Activated naive CD4-positive, alpha-beta T cell (primary cell): ENCODE measurements at places on chromosomes 12 and 14.

GRCh38 chr14:83883732-83884131 is 1646.2 kb upstream of the FLRT2 start:
- DNase-seq: no peak

GRCh38 chr12:3135522-3136461 is 58.6 kb downstream of the TSPAN9 start:
- DNase-seq: no peak

DNA sequence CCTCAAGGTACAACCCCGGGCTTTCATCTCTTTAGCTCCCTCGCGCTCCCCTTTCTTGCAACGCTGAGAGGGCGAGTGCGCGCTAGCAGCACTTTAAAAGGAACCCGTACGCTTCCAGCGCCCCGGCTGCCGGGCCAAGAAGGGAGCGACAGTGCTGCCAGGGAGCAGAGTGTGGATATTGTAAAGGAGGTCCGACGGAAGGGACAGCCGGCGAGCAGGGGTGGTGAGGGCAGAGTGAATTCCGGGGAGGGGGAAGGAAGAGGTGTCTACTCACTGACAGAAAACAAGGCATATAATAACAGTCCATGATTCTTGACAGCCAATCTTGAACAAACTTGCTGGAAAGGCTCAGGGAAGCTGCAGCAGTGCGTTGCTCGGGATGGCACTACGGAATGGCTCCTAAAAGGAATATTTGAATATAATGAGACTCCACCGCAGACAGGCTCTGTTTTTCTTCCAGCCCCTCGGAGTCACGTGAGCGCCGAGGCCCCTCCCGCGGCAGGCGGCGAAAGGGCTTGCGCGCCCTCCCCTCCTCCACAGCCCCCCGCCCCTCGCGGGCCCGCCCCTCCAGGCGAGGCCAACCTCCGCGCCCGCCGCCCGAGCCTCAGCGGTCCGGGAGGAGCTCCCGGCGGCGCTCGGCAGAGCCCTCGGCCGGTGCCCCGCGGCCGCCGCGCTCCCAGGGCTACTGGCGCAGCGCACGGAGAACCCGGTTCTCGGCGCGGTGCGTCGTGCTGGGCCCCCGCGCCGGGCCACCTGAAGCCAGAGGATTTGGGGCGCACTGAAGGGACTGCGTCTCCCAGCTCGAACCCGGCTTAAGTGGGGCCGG is 3.4 kb downstream of the BMP4 start:
- DNase-seq: no peak

DNA sequence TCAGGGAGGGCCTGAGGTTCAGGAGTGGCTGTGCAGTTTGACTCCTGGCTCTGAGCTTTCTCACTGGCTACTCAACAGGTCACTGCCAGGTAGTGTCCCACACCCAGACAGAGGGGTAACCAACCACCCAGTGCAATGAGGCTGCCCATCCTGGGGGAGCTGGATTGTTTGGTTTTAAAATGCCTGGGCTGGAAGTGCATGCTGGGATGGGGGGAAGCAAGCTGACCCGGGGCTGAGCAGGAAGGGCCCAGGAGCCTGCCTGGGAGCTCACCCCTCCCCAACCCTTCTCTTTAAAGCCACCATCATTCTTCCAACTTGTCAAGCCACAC is 12.6 kb upstream of the ABHD12B start:
- DNase-seq: no peak

DNA sequence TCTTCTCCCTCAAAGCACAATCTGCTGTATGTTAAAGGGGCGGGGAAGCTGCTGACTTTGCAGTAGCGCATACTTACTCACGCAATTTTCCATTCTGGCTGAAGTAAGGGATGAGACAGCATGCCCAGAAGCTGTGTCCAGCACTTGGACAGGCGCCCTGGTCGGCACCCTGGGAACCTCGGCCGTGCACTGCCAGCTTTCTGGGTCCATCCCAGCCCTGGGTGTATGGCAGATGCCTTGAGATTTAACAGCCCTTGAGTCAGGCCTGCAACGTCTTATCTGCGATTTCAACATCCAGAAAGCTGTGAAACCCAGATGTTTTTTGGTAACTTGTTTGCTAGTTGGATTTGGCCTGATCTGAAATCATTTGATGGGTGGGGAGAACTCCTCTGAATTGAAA is 16.1 kb downstream of the EML1 start:
- DNase-seq: no peak

DNA sequence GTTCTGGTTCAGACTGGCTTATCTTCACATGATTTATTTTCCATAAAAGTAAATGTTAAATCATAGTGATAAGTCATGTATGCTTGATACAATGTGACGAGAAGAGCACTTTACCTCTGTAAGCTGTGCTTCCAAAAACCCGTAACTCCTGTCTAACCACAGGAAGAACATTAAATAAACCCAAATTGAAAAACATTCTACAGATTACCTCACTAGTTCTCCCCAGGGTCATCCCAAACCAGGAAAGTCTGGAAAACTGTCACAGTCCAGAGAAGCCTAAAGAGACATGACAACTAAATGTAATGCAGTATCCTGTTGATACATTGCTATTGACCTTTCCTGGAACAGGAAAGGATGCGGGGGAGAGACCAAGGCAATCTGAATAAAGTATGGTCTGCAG is 32.5 kb upstream of the DUSP6 start:
- no peak for DNase-seq

DNA sequence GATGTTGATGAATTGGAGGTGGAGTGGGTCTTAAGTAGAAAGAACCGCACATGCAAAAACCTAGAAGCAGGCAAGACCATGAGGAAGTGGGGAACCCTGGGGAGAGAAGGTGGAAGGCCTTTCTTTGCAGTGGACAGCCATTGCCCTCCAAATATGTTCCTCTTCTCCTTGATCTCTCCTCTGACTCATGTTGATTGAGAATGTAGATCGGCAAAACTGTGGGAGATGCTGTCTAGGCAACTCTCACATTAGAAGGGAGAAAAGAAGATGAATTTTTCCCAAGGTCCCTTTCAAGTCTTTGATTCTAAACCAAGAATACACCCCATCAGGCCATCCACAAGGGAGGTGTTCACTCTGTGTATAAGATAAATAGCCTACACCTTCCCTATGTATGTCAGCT is 257.5 kb downstream of the MSRB3 start:
- no peak for DNase-seq

DNA sequence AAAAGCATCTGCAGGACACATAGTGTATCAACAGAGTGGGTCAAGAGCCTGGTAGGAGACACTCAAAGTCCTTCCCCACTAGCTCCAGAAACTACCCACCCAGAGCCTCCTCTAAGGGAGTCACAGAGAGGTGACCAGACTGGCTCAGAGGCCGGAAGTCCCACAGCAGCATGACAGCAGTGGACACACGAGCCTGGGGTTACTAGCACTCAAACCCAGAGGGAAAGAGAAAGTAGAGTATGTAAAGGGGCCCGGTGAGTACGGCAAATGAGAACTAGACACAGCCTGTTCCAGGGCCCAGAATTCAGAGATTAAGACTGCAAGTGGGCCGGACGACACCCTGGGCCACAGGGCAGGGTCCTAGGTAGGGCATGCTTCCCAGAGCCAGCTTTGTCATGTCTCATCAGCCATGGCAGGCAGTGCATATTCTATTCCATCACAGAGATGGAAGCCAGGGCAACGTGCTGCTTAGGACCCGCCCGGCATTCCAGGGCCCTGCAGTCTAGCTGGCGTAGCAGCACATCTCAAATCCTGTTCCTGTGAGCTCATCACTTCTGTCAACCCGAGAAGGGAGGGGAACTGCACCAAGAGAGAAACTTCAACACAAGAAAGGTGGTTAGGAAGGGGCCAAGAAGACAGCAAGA is 4.2 kb downstream of the IFFO1 start:
- no peak for DNase-seq

DNA sequence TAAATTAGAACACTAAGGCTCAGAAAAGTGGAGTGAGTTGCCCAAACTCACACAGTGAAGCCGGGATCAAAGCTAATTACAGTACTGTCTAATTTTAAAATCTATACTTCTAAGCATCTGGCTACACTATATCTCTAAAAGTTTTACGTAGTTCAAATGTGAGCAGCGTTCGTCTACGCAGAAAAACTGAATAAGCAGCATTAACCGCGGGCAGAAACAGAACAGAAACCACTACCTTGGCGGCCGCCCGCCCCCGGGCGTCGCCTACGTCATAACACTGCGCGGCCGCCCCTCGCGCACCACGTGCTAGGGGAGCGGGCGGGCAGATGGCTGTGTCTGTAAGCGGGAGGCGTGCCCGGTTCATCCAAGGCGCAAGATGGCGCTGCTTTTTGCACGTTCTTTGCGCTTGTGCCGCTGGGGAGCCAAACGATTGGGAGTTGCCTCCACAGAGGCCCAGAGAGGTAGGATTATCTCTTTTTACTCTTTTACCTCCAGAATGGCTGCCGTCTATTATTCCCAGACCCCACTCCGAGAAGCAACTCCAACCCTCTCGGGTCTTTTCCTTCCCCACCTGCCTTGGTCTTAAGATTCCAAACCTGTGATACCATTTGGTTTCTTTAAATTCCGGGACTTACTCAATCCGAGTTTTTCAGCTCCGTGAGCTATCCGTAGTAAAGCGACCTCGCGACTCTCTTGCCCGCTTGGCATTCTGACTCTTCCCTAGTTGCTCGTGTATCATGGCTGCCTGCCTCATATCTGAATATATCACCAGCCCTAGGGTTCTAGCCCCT is at the start of gene SPRYD4:
TSS of gene SPRYD4 (plus strand) at position 363 of the 791 bp plus-strand sequence. CDS start at position 377, 14 bp downstream.
- peak; percentile 80 for DNase-seq

DNA sequence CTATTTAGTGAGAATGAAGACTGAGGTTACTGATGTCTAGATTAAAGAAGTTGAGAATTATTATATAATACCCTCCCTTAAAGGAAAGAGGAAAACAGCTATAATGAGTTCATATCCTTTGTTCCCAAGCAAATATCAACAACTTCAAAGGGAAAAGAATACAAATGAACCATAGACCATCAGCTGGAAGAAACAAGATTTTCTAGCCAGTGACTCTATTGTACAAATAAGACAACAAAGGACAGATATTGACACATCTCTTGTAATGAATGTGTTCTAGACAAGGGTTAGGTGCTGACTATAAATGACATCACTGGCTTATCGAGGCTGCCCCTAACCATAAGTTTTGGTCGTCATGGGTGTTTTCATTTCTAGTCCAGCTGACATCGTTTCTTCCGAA is 48.2 kb downstream of the SLC38A4 start:
- no peak for DNase-seq

DNA sequence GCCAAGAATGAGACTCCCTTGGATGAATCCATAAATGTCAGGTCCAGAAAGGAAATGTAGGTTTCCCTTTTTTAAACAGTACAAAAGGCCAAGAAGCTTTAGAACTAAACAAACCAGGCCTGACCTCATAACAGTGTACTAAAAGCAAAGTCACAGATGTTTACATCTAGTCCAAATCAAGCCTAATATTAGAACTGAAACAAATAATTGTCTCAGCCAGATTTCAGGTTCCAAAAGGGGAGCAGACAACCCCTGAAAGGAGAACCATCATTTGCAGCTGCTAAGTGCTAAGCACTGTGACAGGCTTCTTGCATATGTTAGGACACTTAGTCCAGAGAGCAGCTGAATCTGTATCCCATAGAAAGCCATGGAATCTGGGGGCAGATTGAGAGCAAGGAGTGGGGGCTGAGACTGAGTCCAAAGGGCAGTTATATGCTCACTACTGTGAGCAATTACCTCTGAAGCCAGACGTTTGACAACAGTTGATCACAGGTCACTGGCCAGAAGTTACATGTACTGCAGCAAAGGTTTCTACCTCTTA is 90.1 kb downstream of the STXBP6 start:
- no peak for DNase-seq

- no peak for DNase-seq
Observed at GRCh38 chr14:92877757-92878431, 45.1 kb upstream of the CHGA start.

- no peak for DNase-seq
Observed at GRCh38 chr12:109369831-109370230, 22.1 kb downstream of the MYO1H start.

GRCh38 chr14:51929166-51929565 is 60.2 kb upstream of the RTRAF start:
- no peak for DNase-seq

DNA sequence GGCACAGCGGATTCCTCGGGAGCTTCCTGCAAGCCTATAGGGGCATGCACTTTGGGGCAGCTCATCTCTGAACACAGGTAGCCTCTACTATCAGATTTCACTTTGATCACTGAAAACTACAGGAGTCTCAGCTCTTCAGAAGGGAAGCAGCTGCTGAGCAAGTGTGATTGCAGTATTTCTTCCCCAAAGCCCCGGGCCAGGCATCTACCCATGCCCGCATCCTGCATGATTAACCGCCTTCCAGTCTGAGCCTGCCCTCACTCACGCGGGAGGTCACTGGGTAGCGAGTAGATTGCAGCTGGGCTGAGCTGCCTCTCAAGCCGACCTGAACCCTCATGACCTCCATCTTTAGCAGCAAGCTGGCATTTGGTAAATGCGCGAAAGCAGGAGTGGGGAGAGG is 334.7 kb downstream of the DPF3 start:
- no peak for DNase-seq

DNA sequence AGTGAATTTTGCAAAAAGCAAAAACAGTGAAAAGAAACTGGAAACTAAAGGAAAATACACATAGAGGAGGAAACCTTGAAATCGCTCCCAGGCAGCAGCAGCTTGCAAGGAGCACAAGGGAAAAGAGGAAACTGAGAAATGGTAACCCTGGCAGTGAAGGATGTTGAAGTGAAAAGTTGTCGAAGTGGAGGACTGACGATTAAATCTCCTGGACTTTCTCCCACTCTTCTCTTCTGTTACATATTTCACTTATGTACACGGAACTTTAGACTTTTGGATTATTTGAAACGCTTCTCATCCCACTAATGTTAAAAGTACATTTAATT is 388.8 kb upstream of the USP15 start:
- DNase-seq: no peak
